ENCODE measurements at places on chromosomes 2 and 18.
A peak's percentile ranks its signal among the peaks of the same experiment; 100 is the strongest.

DNA sequence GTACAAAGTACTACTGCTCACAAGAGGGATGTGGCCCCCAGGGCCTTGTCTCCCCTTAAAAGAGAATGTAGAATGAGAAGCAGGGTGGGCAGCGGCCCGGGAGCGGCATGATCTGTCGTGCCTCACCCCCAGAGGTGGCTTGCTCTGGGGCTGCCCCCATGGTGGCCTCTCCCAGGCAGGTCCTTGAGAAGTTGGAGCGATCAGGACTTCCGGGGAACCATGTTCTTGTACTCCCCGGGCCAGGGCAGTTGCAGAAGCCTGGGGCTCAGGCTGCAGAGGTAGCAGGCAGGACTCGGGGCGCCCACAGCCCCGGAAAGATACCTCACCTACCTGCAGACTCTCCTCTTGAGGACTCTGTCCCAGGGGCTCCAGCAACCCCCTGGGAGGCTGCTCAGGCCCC, 62.6 kb downstream of the CYP26B1 start:
- H3K36me3 ChIP-seq, result no peaks in the 10 kb centered on the region
- no peak overlapping the region for H3K4me3 ChIP-seq
- no peaks in the 10 kb centered on the region for H3K27me3 ChIP-seq
- H3K4me1 ChIP-seq, result no peaks in the 10 kb centered on the region
- no peak for DNase-seq
- no peak overlapping the region for H3K27ac ChIP-seq

DNA sequence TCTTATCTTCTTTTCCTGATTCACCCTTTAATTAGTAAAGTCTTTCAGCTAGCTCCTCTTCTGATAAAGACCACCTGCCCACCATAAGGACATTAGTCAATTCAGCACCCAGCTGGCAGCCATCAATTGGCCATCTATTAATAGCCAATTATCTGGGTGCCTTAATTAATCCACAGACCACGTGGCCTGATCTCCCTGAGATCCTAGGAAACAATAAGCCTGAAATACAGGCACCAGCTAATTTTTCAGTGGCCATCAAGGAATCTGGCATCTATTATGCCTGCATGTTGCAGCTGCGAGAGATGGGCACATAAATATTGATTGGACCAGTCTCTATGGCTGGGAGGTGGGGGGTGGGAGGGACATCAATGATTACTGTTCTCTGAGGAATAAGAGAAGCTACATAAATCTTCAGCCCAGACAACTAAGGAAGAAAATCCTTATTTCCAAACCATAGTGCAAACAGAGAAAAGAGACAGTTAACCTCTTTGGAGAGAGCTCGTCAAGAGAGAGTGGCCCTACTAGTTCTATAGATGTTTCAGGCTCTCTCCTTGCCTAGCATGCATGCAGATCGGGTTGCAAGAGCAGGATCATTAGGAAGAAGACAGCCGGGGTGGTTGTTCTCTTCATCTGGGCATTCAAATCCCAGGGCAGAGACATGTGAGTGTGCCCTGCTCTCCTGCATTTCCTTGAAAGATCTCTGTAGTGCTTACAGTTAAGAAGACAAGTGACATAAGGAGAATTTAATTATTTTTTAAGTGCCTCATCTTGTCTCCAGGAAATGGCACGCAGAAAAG, 8.7 kb downstream of the GALNT14 start:
- no peaks in the 10 kb centered on the region for H3K36me3 ChIP-seq
- H3K27ac ChIP-seq, result no peak overlapping the region
- no peak overlapping the region for H3K4me3 ChIP-seq
- no peaks in the 10 kb centered on the region for H3K27me3 ChIP-seq
- no peaks in the 10 kb centered on the region for H3K4me1 ChIP-seq

DNA sequence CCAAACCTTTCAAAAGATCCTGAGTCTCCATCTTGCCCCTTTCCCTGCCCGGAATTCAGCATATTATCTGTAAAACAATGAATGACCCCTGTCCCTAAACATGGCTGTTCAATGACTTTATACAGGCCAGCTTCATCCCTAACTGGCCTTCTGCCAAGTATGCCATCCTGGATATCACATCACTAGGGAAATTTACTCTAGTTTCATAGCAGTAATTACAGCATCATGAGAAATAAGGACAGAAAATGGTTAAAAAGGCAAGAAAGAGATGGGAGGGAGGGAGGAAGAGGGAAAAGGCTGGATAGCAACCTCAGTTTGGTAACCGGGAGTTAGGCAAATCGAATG, 4.4 kb downstream of the MBOAT2 start:
- H3K27me3 ChIP-seq, result no peaks in the 10 kb centered on the region
- no peak overlapping the region for H3K27ac ChIP-seq

GRCh38 chr2:101112772-101113157, 38.4 kb downstream of the TBC1D8 start:
- no peak overlapping the region for H3K4me3 ChIP-seq
- no peak for DNase-seq
- H3K27me3 ChIP-seq, result peaks cover 31% of the 10 kb centered on the region
- H3K27ac ChIP-seq, result no peak overlapping the region
- H3K36me3 ChIP-seq, result no peaks in the 10 kb centered on the region
- H3K4me1 ChIP-seq, result peaks cover 25% of the 10 kb centered on the region

GRCh38 chr2:129888896-129889295, 90.6 kb upstream of the RAB6C start:
- H3K27ac ChIP-seq, result no peak overlapping the region
- H3K4me1 ChIP-seq, result no peaks in the 10 kb centered on the region
- H3K27me3 ChIP-seq, result no peaks in the 10 kb centered on the region
- H3K4me3 ChIP-seq, result no peak overlapping the region
- DNase-seq, result no peak

- peak overlapping the region; percentile 50 for H3K27ac ChIP-seq
- H3K4me3 ChIP-seq, result no peak overlapping the region
- peaks cover 44% of the 10 kb centered on the region for H3K4me1 ChIP-seq
- H3K27me3 ChIP-seq, result no peaks in the 10 kb centered on the region
These were observed 56.4 kb downstream of the RTP5 start for GRCh38 chr2:241925821-241926441.

Measured in natural killer cell (primary cell).